ACHN (cell line): ENCODE measurements at places on chromosomes 12 and 14.

DNA sequence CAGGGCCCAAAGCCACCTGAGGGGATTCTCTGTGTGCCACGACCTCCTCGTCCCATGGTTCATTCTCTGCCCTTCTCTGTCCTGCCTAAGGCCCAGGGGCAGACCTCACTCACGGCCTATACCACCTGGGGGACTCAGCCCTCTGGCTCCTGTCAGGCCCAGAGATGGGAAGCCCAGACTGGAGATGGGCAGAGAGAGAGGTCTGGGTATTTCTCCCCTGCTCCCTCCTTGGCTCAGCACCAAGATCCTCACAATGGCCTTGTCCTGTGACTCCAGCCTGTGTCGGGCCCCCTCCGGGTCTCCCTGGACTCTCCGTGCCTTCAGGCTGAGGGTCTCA lies 46.9 kb upstream of the BCL11B start:
- no peak for DNase-seq

DNA sequence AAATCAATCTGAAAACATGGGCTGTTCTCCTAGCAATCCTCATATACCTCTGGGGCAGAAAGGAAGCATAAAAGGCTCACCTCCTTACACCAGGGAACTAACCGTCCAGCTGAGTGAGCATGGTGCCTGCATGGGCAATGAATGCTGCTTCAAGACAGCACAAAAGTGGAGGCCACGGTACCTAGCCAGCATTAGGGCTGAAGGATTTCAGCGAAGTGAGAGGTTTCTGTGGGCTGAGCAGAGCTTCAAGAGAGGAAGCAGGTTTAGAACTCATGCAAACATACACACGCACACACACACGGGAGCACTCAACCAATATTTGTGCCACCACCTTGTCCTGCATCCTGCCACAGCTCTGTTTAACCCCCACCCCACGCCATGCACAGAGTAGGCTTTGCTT lies 838.5 kb upstream of the TMEM132C start:
- DNase-seq, result no peak

DNA sequence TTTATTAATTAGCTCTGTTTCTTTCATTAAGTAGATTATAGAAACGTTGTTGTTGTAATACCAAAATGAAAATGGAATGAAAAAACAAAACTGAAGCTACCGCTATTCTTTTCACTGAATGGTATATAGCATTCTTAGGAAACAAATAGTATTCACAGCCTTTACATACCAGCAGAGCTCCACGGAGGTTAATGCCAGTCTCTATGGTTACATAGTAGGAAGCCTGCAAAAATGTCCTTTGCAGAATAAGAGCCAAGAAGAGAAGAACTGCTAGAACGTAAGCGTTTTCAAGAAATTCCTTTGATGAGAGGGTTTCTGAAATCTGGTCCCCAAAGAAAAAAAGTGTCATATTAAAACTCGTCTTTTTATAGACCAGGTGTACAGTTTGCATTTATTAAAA lies 30.6 kb downstream of the ABCC9 start:
- no peak for DNase-seq

GRCh38 chr12:81300454-81300853 lies 222.6 kb downstream of the ACSS3 start:
- DNase-seq, result peak; percentile 7

GRCh38 chr12:67646775-67647174 lies 1.8 kb upstream of the DYRK2 start:
- no peak for DNase-seq

- no peak for DNase-seq
These were observed 28.8 kb upstream of the CEP83 start for GRCh38 chr12:94488463-94488862.

DNA sequence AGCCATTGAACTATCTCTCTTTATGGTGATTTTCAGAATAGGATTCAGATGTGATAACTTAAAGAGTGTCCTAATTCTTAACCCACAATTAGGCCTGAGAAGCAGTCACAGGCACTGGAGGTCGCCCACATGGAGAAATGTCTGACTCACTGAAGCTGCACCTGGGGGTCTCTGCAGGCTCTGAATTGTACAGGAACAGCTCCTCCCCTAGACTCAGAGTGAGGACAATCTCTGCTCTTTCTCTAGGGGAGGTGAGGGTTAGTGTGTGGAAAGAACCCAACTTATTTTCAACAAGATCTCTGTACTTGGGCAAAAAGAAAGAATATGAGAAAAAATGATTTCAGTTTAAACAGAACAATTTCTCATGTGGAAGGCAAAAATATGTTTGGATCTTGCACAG lies 1124.6 kb downstream of the TMEM121 start:
- DNase-seq, result no peak

- DNase-seq, result no peak
These were observed 80.7 kb downstream of the KCNA5 start for GRCh38 chr12:5124401-5124800.
